CD4-positive, alpha-beta T cell treated with Interleukin-15 for 4 hours (primary cell): ENCODE measurements at places on chromosomes 1 and 21.

GRCh38 chr1:20183616-20184271 lies 2.2 kb upstream of the UBXN10 start:
- DNase-seq: no peak

GRCh38 chr1:36256558-36257374 lies 32.5 kb downstream of the THRAP3 start:
- DNase-seq: no peak

DNA sequence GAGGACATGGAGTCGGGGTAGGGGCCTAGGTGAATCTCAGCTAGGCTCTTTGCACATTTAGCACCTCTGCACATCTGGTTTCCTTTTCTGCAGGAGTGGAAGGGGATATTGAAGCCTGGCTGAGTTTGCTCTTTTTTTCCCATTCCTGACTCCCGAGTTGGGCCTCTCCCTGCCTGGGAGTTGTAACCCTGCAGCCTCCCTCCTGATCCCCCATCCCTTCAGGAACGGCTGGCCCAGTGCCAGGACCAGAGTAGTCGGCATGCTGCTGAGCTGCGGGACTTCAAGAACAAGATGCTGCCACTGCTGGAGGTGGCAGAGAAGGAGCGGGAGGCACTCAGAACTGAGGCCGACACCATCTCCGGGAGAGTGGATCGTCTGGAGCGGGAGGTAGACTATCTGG lies 836 bp downstream of the OLFML3 start:
- DNase-seq: no peak

DNA sequence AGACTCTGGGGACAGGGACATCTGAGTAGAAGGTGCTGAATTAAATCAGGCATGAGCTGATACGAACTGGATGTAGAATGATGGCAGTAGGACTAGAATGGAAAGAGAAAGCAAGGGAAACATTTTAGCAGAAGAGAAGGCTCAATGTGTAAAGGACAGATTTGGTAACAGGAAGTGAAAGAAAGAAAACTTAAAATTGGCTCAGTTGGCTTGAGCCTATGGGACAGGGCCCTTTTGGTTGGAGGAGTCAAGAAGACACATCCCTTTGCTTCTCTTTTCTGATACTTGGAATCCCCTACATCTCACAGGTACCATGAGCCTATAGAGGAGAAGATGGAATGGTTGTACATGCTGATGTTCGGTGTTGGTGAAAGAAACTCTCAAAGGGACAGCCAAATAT lies 300.6 kb upstream of the PLXNA2 start:
- no peak for DNase-seq

GRCh38 chr1:67556297-67556900 lies 126.2 kb upstream of the SERBP1 start:
- no peak for DNase-seq

DNA sequence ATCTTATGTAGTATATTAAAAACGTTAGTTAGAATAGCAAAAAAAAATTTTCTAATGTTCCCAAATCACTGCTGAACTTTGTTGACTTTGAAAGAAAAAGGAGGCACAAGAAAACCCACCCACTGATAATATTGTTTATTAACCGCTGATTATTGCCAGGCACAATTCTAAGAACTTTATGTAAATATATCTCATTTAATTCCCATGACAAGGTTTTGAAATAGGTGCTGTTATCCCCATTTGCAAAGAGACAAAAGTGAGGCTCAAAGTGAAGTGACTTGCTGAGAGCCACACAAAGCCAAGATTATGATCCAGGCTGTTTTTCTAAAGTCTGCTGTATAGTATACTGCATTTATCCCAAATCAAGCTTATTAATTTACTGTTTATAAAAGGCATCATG lies 56.4 kb downstream of the SASS6 start:
- no peak for DNase-seq

GRCh38 chr1:235240960-235241359 lies 79.9 kb upstream of the RBM34 start:
- DNase-seq: no peak

- DNase-seq: no peak
Measured at GRCh38 chr1:227559499-227559898, 3.9 kb upstream of the ZNF678 start.

DNA sequence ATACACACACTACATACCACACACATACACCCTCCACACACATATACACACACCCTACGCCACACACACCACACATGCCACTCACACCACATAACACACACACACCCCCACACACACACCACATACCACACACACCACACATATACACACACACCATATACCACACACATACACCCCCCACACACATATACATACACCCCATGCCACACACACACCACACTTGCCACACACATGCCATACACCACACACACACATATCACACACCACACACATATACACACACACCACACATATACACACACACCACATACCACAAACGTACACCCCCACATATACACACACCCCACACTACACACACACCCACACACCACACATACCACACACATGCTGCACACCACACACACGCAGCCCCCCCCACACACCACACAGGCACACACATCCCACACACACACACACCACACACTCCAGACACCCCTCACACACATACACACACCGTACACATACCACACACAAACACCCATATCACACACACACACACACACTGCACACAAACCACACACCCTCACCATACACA lies 76.7 kb upstream of the TMPRSS2 start:
- DNase-seq: no peak
